Eye (tissue), 1 donor: ENCODE measurements at places on chromosomes 6 and 20.

DNA sequence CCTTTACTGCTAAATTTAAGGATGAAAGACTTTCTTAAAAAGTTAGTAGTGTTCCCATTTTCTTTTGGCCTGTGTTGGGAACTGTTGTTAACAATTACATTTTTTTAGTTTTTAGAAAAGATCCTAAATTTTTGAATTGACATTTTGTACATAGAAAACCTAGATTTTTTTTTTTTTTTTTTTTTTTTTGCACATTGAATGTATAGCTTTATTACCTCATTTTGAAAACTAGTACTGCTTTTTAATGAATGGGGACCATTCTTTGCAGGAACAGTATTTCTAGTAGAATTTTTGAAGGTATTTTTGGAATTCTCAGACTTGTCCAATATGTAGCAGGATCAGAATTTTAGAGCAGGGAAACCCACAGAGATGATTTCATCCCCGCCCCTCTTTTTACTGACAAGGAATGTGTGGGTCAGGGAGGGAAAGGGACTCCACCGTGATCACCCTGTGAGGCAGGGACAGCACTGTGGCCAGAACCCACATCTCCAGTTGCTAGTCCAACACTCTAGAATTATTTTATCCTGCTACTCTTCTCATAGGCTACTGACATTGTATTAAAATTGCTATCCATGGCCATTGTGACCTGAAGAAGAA is 154.4 kb upstream of the SUPT3H start:
- DNase-seq = no peak

- DNase-seq = no peak
Observed at GRCh38 chr6:95185874-95186273, 391.5 kb upstream of the MANEA start.

DNA sequence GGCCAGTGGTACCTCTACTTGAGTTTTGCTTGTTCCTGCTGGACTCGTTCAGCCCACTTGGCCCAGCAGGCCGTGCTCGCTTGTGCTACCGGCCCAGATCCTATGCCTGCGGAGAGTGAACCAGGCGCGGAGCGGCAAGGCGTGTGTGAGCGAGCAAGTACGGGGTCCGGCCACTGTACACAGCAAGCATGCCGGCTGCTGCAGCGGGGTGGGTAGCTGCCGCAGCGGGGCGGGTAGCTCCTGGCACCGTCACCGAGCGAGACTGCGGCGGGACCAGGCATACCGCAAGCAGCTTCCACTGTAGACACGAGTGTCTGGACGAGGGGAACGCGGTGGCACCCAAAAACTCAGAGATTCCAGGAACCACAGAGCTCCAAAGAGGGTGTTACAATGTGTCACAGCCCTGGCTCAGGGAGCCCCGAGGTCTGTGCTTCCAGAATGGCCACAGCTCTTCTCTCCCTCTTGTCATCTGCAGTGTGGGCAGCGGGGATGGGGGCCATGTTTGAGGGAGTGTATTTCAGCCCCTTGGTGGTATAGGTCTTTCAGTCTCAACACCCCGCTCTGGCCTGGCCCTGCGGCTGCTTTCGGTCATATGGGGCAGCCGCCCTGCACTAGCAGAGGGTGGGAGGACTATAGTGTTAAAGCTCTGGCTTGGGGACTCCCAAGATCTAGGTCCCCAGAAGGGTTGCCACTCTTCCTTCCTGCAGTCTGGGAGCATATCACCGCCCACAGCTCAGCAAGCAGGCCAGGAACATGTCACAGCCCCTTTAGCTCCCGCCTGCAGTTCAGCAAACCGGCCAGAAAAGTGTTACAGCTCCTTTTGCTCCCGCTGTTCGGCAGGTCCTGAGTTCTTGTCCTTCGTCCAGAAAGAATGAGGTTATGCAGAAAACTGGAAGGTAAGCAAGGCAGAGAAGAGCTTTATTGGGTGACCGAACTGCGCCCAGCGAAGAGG is 6.1 kb upstream of the RWDD1 start:
- peak; percentile 58 for DNase-seq

DNA sequence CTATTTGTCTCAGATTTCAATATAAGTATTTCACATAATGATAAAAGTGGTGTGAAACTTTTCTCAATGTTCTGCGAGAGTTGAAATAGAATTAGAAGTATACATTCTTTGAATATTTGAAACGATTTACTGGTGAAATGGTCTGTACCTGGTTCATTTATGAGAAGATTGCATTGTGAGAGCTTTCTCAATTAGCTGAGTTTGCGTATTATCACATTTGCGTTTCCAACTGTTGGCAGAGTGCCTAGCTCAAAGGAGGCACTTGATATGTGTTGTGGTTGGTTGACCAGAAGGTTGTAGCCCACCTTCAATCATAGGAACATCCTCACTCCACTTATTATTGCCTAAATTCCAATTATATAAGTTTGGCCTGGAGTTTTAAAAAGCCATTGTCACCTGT is 58.8 kb upstream of the EXOC2 start:
- no peak for DNase-seq

GRCh38 chr6:135535989-135536414 is 38.5 kb upstream of the AHI1 start:
- peak; percentile 84 for DNase-seq

DNA sequence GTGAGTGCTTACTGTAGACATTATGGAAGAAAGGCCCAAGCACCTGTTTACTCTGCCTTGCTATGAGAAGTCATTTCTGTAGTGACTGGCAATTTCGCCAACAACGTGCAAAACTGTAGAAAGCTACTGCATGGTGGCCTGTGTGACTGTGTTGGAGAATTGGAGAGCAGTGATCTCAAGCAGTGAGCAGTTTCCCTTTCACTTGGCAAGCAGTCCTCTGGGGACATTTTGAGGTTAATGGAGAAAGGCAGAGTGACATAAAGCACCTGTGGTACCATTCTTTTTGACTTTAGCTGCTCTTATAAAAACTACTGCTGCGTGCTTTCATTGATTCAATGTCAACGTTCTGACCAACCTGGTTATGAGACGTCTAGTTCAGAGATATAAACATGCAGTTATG is 382.6 kb upstream of the JAG1 start:
- peak; percentile 70 for DNase-seq

DNA sequence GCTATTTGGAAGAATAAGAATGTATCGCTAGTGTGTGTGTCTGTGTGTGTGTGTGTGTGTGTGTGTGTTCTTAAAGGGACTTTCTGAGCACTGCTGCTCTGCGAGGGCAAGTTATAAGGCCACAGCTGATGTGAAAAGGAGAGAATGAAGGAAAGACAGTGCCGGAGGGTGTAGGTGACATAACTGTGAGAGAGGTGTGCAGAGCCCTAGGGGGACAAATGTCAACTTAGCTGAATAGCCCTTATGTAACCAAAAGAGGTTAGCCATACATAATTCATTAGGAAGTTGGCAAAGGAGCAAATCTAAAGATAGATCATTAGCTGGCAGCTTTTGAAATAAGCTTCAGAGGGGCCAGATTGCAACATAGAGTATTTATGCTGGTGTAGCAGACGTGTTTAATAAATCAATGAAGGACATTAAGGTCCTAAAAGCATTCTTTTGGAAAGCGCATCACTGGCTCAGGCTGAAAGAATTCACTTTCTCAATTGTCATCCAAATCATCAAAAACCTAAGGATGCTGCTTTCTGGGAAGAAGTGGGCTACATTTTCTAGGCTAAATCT is 81.0 kb downstream of the NDUFAF5 start:
- peak; percentile 36 for DNase-seq

- no peak for DNase-seq
Observed at GRCh38 chr6:49151461-49151860, 311.6 kb downstream of the MMUT start.

DNA sequence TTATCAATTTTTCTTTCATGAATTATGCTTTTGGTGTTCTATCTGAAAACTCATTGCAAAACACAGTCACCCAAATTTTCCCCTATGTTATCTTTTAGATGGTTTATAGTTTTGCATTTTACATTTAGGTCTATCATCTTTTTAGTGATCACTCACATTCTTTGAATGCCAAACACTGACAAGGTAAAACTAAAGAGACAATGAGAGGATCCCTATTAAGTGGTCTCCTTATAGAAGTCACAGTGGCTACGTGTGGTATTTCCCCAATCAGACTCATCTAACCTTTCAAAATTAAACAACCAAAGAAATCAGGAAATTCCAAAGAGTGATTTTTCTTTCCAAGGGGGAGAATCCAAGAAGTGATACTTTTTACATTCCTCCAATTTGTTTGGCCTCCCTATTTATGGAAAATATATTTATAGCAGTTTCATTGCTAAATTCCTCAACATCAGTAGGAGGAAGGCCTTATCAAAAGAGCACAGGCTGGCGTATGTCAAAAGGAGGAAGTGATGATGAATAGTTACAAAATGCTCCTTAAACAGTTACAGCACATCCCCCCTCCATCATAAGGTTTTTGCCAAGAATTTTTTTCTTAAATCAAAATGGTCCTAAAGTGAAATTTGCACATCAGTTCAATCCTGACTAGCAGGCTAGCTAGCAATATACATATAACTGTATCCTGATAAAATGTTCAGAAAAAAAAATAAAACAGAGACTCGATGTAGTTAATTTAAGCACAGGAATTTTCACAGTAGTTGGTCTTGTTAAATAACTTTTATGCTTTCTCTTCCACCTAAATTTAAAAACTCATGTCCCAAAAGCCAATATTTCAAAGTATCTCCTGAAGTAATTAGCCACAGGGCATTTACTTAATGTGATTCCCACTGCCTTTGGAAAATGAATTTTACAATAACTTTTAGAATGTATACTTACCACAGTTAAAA is 76.2 kb upstream of the IPCEF1 start:
- no peak for DNase-seq

DNA sequence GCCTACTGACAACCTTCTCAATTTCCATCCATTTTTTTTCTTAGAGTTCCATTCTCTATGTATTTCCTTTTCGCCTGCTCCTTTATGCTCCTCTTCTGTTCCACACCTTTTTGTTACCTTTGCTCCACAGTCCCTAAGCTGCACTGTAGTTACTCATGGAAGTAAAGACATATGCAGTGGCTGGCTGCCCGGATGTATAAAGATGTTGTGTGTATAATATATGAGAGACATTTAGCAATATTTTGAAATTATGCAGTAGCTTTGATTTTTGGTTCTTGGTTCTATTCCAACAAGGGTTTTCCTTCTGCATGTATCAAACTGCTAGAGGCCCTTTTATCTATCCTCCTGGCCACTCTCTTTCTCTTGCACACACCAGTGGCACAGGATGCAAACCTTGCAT is 234.9 kb downstream of the DOK5 start:
- DNase-seq = no peak

GRCh38 chr6:34638834-34639736 is 57.5 kb downstream of the ILRUN start:
- no peak for DNase-seq

DNA sequence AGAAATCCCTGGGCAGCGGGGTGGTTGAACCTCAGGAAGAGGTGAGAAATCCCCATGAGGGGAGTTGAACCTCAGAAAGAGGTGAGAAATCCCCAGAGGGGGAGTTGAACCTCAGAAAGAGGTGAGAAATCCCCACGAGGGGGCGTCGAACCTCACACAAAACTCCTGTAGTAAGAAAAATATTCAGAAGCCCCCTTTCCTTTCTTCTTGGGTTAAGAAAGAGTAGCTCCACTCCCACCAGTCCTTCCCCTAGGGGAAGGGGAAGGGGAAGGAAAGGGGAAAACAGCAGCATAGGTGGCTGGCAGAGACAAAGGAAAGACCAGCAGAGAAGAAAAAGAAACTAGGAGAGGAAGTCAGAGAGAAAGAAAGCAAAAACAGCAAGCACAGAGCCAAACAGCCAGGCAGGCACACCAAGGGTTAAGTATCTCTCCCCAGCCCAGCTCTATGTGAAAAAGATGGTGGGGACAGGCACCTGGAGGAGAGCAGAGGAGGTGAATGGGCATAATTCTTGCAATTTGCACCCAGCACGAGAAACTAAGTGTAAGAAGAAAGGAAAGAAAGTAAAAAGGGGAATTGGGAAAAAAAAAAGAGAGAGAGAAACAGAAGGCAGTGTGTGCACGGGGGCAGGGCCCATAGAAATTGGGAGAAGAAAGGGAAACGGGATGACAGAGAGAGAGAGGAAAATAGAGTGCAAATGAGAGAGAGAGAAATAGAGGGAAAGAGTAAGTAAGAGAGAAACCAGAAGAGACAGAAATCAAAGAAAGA is 88.2 kb downstream of the PLG start:
- no peak for DNase-seq

- DNase-seq = peak; percentile 66
Observed at GRCh38 chr6:11631008-11631407, 93.5 kb downstream of the TMEM170B start.

DNA sequence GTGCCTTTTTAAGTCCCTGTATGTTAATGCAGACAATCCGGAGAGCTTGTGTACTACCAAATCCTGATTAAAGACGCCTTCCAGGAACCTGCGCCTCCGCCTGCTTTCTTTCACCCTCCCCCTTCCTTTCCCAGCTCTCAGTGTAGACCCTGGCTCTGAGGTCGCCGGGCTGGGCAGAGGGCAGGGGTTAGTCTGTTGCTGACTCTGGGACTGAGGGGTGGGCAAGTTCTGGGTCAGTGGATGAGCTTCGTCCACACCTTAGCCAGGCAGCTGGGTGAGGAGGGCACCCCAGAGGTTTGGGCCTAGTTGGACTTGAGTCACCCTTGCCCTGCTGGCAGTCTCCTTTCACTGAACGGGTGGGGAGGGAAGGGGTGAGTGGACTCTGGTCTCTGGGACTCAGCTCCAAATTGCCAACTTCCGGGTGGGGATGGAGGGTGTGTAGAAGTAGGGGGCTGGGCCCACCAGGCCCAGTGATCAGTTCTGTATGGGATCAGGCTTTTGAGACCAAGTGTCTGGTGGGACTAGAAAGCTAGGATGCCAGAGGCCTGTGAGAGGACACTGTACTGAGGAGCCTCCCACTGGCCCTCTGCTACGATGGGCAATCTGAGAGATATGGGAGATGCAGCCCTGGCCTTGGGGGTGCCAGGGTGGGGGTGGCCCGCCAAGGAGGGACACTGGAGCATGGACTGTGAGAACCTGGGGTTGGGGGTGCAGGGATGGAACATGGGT is 21.3 kb upstream of the SLC22A7 start:
- DNase-seq = no peak

- DNase-seq = no peak
Observed at GRCh38 chr6:28449056-28449455, 5.8 kb upstream of the ZSCAN23 start.
